ENCODE measurements at places on chromosomes 1 and 21. TPM values are rescaled to one million over a fixed set of nuclear protein-coding genes. Genes with fewer than 3 reads are reported as not detected.

The PHF13 gene
- 17.0 TPM for total RNA-seq

The SLC25A34 gene
- total RNA-seq = 0.58 TPM

The TEDDM1 gene
- not detected for total RNA-seq

The CLCNKB gene
- total RNA-seq = under 0.01 TPM

The C1orf210 gene
- total RNA-seq = not detected

The MAN1C1 gene
- total RNA-seq = 4.7 TPM

The CSMD2 gene
- total RNA-seq = 5.0 TPM

The LYPD8 gene
- total RNA-seq = not detected

The LMX1A gene
- total RNA-seq = not detected

The NBPF6 gene
- not detected for total RNA-seq

The FHAD1 gene
- total RNA-seq = 0.33 TPM

The RGS8 gene
- total RNA-seq = under 0.01 TPM

The C8B gene
- not detected for total RNA-seq

The CTBS gene
- 19.6 TPM for total RNA-seq

The ACTN2 gene
- under 0.01 TPM for total RNA-seq

The MPC2 gene
- total RNA-seq = 47.6 TPM
